Stimulated activated CD8-positive, alpha-beta memory T cell treated with anti-CD3 and anti-CD28 coated beads, Interleukin-4, amount 100 ng/mL, for 24 hours (primary cell): ENCODE measurements at places on chromosomes 11 and 22.
A peak's percentile ranks its signal among the peaks of the same experiment; 100 is the strongest.

GRCh38 chr11:117877120-117877784 is 794 bp upstream of the FXYD6 start:
- no peak for DNase-seq

DNA sequence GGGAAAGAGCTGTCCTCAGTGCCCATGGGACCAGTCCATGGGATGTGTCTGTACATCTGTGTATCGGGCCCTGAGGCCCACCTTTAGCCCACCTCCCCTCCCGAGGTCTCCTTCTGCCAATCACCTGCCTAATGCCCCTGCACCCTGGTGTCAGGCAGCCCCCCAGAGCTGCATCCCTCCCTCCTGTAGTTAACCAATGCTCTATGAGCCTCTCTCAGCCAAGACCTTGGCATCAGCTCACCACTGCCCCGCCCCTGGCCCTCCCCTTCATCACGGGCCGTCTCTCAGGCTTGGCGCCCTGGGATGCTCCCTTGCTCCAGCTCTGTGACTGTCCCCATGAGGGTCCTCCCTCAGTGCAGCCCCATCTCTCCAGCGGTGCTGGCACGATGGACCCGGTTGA is 18.5 kb downstream of the MGAT3 start:
- no peak for DNase-seq

DNA sequence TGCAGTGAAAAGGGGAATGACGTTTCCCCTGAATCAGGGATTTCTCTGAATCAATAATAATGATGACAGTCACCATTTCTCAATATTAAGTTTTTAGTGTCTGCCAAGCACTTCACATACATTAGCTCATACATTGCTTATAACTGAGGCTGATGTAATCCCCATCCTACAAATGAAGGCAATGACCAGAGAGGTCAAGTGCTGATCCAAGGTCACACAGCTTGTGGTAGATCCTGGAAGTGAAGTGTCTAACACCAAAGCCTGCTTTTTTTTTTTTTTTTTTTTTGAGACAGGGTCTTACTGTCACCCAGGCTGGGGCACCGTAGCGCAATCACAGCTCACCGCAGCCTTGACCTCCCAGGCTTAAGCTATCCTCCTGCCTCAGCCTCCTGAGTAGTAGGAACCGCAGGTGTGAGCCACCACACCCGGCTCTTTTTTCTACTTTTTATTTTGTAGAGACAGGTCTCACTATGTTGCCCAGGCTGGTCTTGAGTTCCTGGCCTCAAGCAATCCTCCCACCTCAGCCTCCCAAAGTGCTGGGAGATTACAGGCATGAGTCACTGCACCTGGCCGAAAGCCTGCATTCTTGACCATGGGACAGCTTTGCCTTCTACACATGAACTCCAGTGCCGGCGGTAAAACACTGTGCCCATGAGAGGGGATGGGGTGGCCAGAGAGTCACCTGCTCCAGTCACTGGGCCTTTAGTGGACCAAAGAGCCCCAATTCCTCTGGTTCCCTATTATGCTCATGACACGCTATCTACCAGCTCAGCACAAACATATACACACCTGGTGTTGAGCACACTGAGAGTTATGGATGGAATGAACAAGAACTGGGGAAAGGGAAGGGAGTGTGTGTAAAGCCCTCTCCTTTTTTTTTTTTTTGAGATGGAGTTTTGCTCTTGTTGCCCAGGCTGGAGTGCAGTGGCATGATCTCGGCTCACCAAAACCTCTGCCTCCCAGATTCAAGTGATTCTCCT is 17.4 kb downstream of the ARHGAP1 start:
- no peak for DNase-seq

DNA sequence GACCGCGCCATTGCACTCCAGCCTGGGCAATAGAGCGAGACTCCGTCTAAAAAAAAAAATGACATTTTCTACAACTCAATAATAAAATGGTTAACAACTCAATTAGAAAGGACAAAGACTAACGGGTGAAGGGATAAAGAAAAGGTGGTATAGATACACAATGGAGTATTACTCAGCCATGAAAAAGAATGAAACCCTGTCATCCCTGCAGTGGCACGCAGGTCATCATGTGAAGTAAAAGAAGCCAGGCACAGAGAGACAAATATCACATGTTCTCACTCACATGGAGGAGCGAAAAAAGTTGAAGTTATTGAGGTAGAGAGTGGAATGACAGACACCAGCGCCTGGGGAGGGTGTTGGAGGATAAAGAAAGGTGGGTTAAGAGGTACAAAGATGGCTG is 39.0 kb downstream of the WNT7B start:
- DNase-seq = no peak

- DNase-seq = no peak
Measured at GRCh38 chr11:85628771-85629341, 463 bp downstream of the TMEM126B start.

- DNase-seq = no peak
Measured at GRCh38 chr11:20452585-20452984, 65.1 kb downstream of the PRMT3 start.

- DNase-seq = no peak
Measured at GRCh38 chr11:11424688-11425087, 71.6 kb upstream of the CSNK2A3 start.

- no peak for DNase-seq
Measured at GRCh38 chr11:65187146-65187675, 5.5 kb downstream of the CAPN1 start.

DNA sequence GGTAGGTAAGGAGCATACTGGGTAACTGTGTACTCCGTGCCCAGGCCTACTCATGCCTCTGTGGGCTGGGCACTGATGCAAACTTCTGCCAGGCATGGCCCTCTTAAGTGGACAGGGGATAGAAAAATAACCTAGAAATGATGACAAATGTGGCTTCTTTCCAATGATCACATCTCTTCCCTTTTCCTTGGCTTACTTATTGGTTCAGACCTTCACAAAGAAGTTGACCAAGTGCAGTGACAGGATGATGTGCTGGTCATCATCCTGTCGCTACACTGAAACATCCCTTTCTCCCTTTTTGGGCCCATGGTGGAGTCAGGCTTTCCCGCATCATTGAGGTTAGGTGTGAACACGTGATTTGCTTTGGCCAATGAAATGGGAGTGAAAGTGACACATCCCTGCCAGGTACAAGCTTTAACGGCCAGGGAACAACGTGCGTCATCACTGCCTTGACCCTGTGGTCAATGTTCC is 31.8 kb upstream of the APOBEC3A start:
- no peak for DNase-seq

GRCh38 chr11:66969584-66970225 is 5.4 kb upstream of the C11orf86 start:
- no peak for DNase-seq

DNA sequence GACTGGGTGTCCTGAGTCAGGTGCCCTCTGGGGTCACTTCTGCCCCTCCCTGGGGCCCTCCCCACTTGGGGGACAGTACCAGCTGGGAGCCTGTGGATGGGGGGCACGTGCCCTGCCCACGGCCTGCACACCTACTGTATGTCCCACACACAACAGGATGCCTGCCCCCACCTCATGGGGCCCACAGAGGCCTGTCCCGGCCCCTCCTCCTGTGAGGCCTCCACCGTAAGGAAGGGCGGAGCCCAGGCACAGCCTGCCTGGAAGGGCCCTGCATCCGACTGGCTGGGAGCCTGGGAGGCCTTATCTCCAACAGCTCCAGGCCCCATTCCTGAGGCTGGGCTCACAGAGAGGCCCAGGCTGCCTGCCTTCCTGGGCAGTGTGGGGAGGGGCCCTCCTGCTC is 47.8 kb downstream of the BRSK2 start:
- DNase-seq = no peak

DNA sequence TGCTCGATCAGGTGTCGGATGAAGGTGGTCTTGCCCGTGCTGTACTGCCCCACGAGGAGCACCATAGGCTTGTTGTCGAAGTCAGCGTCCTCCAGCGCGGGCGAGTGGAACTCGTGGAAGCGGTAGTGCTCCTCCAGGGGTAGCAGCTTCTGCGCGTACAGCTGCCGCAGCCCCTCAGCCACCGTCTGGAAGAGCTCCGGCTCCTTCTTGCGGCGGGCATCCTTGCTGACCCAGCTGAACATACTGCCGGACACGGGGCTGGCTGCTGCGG is 263 bp downstream of the EHD1 start:
- no peak for DNase-seq

GRCh38 chr22:37021710-37022482 is 2.4 kb downstream of the MPST start:
- peak; percentile 26 for DNase-seq

GRCh38 chr11:134578807-134579723 is 167.0 kb upstream of the B3GAT1 start:
- DNase-seq = no peak

DNA sequence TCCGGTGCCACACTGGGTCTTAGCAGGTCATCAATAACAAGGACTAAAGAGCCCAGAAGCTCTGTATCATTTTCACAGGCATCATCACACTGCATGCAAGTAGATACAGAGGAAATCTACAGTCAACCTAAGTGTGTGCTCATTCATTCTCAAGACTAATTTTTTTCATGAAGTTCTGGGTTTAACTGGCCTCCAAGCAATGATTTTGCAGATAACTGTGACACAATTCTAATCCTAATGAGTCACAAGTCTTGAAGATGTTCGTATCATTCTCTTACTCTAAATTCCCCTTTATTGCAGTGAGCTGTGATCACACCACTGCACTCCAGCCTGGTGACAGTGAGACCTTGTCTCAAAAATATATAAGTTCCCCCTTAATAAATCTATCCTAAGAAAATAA is 2.5 kb downstream of the OR52W1 start:
- DNase-seq = no peak

DNA sequence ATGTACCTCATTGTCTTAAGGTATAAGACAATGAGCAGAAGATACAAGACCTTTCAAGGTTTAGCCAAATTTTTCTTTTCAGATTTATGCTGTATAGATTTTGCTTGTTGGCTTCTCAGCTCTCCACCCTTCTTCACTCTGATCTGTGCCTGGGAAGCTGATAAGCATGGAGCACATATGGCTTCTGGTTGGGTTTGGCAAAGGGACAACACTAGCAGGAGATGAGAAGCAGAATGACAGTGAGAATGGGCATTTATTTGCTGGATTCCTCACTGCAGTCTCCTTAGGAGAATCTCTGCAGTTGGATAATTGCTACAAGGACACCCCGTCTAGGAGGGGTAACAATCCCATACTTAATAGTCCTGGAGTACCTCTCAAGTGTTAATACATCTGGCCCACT is 474.8 kb upstream of the CCDC90B start:
- no peak for DNase-seq

DNA sequence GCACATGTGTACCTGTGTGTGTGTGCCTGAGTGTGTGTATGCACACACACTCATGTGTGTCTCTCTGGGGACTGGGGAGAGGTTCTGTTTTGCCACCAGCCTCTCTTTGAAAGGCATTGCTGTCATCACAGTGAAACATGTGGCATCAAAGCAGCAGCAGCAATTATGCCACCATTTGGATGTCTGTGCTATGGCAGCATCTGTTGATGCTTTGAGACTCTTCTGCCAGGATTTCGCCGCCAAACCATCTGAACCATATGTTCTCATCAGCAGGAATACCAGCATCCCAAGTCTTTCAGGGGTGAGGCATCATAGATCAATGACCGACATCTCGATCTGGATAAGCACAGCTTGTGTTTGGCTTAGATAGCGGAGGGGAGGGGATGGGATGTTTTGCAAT is 168.6 kb downstream of the FAT3 start:
- no peak for DNase-seq

DNA sequence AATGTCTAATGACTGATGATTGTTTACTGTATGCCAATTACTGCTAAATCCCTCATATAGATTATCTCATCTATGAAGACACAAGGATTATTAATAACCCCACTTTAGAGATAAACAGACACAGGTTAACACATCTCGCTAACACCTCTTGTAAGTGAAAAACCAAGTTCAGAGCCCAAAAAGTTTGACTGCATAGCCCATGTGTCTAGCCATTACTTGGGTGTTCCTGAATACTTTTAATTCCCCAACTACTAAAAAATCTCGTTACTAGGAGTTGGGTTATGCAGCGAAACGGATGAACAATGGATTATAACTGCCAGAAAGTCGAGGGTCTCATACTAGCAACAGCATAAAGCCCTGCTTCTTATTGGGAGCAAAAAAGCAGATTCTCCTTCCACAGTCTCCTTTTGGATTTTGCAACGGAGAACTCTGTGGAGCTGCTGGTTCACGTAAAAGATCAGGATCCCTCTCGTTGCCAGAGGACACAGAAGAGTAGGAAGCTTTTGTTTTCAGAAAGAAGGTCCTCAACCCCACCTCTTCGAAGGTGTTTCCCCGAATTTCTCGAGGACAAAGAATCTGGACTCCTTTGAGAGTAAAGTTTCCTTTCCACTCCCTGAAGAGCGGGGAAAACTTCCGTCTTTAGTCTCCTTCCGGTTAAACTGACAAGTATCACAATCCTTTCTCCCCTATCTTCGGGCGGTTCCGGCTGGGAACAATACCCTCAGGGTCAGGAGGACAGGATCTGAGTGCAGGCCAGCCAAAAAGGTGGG is 979 bp downstream of the ZBED5 start:
- no peak for DNase-seq

DNA sequence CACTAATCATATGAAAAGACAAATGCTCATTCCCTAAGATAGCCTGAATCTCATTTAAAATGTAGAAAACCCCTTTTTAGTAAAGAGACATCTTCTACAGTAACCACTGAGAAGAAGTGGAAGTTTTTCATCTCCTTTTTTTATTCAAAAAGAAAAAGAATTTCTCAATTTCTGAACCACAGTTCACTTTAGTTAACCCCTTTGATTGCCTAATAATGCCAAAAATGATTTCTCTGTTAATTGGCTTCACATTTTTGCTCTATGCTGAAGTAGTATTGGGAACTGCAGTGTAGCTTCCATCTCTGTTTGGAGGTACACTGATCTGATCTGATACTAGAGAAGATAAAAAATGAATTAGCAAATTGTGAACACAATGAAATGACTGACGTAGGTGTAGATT is 58.3 kb downstream of the CD44 start:
- DNase-seq = no peak

- DNase-seq = no peak
Measured at GRCh38 chr11:131204282-131204681, 166.1 kb upstream of the NTM start.

GRCh38 chr11:45391168-45391850 is 105.2 kb upstream of the SYT13 start:
- no peak for DNase-seq

DNA sequence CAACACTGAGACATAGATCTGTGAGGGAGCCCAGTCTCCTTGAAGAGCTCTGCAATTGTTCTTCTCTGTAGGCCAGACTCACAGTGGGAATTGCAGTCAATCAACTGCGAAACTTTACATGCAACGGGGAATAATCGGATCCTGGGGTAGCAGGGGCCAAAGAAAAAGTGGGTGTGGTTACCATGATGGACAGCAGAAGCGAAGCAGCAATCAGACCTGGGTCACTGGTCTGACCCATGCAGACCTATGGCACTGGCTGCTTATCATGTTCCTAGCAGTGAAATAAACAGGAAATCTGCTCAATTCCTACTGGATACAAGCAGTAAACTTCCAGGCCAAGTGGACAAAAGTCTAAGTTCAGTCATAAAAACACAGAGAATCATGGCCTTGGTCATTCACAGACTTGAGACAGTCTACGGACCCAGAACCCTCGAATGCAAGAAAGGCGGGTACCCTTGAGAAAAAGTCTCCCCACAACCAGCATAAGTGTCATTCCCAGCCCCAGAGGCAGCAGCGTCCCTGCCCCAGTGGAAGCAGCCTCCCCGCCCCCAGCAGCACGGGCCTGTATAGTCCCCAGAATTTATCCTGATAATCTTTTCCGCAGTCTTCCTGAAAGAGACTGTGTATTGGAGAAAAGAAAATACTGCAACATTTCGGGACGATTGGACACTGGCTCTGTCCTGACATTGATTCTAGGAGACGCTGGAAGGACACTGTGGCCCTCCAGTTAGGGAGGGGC is 34.6 kb downstream of the ASCL2 start:
- no peak for DNase-seq
